ENCODE measurements at places on chromosomes 12 and 14.

GRCh38 chr12:104734541-104735095 lies 223.5 kb downstream of the SLC41A2 start:
- DNase-seq: no peak

DNA sequence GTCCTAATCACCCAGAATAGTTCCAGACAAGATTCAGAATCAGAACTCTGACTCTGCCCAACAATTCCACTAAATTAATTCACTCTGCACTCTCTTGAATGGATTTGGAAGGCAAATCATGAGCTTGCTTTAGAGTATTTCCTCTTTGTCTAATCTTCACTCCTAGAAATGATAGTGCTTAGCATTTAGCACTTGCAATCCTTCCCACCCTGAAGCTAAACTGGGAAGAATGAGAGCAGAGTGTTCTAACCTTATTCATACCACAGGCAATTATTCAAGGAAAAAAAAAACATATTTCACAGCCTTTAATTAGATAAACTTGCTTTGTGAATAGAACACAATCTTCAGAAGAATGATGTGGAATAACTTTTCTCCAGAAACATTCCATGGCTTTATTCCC lies 264.6 kb downstream of the PAWR start:
- DNase-seq: no peak

GRCh38 chr12:50066402-50066801 lies 9.0 kb downstream of the ASIC1 start:
- no peak for DNase-seq

DNA sequence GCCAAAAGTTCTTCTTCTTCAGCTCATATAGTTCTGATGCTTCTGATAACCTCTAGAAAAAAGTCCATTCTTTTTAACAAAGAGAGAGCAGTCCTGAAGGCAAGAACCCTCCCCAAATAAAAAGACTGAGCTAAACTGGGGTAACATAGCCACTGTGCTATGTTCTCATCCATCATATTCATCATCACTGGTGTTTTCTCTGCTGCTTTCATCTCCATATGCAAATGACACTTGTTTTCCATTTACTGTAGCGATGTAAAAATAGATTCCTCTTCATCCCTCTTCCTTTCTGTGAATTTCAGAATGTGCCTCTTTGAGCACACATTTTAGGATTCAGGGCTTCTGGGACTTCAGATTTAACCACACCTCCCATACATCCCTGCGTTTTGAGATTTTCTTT lies 44.9 kb downstream of the GSC start:
- no peak for DNase-seq

- DNase-seq: no peak
Measured at GRCh38 chr12:12691549-12691948, 4.4 kb downstream of the GPR19 start.

DNA sequence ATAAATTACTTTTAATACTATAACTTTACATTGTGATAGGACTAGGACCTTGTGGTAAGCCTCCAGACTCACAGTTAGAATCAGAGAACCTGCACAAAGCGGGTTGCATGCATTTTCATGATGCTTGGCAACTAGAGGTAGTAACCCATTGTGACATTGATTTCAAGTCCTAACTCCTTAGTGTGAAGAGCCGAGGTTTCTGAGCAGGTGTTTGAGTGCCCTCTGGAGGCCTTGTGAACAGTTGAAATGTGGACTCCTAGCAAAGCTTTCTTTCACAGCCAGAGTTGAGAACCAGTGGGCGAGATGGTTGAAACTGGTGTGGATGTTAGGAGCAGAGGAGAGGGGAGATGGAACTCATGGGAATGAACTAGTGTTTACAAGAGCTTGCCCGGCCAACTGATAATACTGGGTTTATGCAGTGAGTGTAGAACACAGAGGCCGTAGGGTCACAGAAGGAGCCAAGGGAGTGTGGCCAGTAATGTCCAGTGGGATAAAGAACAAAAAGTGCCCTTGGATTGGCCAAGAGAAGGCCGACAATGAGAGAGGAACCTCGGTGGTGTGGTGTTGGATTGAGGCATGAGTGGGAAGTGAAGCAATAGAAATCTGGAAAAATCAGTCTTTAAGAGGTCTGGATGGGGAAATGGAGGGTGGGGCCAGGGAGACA lies 10.9 kb downstream of the ZNF664 start:
- DNase-seq: peak; percentile 69

GRCh38 chr12:50529345-50529744 lies 24.6 kb downstream of the DIP2B start:
- DNase-seq: no peak

GRCh38 chr14:20002319-20002718 lies 356 bp downstream of the OR4Q2 start:
- no peak for DNase-seq

DNA sequence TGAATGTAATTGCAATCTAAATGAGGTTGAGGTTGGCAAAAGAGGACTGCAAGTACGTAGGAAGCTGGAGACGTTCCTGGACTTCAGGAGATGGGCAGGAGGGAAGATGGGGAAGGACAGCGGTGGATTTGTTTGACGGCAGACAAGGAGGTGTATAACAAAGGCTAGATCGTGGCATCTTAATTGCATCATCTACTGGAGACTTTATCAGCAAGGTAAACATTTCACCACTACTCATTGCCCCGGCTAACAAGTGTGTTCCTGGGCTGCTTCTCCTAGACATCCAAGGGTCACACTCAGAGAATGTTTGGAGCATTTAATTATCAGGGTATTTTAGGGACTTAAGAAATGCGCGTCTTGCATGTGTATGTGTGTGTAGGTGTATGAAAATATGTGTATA lies 128.5 kb downstream of the KCNK10 start:
- no peak for DNase-seq

GRCh38 chr14:68627050-68627867 lies 165.6 kb downstream of the ZFP36L1 start:
- DNase-seq: no peak

GRCh38 chr14:88045705-88046104 lies 40.8 kb downstream of the GPR65 start:
- DNase-seq: no peak

DNA sequence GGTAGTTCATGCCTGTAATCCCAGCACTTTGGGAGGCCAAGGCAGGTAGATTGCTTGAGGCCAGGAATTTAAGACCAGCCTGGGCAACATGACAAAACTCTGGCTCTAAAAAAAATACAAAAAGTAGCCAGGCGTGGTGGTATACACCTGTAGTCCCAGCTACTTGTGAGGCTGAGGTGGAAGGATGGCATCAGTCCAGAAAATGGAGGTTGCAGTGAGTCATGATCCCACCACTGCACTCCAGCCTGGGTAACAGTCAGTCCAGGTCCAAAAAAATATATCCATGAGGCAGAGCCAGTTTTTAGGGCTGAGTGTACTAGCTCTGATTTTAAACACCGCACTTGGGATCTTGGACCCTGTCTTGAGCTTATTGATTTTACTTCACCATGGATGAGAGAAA lies 30.6 kb upstream of the FICD start:
- no peak for DNase-seq

- no peak for DNase-seq
Measured at GRCh38 chr12:40646456-40646855, 45.8 kb upstream of the CNTN1 start.

DNA sequence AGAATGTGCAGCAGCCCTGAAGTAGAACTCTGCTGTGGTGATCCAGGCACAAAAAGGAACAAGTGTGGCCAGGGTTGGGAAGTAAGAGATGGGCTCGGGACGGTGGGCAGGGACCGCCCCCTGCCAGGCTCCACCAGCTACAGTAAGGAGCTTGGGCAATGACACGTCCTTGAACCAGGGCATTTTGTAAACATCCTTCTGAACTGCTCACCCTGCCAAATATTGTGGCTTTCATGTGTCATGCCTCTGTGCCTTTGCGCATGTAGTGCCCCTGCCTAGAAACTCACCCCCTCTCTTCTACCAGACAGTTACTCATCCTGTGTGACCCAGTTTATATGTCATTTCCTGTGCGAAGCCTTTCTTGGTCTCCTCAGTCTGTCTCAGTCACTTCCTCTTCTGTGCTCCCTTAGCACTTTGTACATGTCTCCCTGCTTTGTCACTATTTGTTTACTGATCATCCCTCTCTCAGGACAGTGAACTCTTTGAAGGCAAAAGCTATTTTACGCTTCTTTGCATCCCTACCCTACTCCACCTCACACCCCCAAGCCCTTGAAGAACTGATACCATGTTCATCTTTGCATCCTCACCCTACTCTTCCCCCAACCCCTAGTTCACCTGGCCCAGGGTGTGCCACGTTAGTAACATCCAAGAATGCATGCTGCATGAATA lies 108.9 kb upstream of the PLEKHG7 start:
- DNase-seq: peak; percentile 95

- DNase-seq: no peak
Measured at GRCh38 chr12:26699237-26699636, 133.8 kb downstream of the ITPR2 start.

- DNase-seq: no peak
Measured at GRCh38 chr14:20428010-20428365, 8.0 kb downstream of the KLHL33 start.

GRCh38 chr12:47742253-47742825 lies 16.3 kb downstream of the RAPGEF3 start:
- DNase-seq: peak; percentile 76

DNA sequence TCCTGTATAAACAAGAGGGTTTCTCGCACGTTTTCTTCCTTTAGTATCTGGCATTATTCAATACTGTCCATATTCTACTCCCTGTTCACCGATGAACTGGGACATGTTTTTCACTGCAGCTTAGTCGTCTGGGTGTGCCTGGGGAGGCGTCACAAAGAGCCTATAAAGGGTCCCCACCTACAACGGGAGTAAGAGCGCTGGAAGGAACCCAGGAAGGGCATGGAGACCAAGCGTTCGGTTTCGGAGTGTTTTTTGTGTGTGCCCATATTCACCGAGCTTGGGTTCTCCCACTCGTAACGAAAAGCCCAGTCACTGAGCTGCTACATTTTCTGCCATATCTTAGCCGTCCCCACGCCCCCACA lies 592 bp upstream of the USP15 start:
- no peak for DNase-seq

DNA sequence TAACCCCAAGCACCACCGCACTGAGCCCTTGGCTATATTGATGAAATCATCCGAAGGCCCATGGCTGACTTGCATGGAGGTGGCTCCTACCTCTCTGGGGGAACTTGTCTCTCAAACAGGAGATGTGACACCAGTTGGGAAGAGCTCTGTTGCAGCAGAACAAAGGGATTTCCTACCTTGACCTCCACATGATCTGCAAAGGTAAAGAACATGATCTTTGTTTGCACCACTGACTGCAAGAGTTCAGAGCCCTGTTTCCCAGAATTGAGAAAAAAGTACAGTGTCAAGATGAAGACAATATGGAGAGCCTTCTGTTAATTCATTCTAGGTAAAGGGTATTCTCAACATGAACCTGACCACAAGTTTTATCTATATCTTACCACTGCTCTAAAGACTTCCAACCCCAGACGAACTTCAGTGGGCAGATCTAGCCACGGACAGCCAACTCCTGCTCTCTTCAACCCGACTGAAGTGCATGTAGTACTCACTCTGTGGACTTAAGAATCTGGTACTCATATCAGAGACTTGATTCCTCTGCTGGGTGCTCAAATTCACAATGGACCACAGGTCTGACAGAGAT lies 32.1 kb downstream of the ZFYVE26 start:
- no peak for DNase-seq

GRCh38 chr14:34043627-34044372 lies 92.9 kb upstream of the EGLN3 start:
- peak; percentile 80 for DNase-seq

DNA sequence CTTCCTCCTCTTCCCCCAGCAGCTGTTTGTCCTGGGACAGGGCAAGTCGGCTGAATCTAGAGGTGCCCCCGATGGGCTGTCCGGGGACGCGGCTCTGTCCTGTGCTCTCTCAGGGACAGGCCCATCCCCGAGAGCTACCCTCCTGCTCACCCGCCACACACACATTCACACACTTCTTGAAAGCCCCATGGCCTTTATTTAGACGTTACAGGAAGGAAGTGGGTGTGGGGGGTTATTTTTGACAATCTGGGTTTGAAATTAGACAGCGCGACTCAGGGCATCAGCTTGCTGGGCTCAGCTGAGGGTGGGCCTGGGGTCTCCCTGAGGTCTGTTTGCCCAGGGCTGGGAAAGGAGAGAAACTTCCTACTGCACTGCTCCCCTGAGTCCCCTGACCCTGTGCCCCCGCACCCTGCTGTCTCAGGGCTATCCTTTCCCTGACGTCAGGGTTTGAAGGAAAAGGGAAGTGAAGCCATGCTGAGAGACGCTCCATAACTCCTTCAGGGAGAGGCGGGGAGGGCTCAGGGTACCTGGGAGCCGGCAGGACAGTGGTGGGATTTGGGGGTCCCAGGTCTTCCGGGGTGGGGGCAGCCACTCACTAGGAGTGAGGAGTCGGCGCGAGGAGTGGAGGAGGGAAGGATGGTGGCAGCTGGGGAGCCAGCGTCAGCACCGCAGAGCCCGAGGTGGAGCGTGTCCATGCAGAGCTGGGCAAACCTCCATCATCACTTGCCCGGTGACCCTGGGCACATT lies 8.1 kb downstream of the PTPN6 start:
- peak; percentile 91 for DNase-seq

DNA sequence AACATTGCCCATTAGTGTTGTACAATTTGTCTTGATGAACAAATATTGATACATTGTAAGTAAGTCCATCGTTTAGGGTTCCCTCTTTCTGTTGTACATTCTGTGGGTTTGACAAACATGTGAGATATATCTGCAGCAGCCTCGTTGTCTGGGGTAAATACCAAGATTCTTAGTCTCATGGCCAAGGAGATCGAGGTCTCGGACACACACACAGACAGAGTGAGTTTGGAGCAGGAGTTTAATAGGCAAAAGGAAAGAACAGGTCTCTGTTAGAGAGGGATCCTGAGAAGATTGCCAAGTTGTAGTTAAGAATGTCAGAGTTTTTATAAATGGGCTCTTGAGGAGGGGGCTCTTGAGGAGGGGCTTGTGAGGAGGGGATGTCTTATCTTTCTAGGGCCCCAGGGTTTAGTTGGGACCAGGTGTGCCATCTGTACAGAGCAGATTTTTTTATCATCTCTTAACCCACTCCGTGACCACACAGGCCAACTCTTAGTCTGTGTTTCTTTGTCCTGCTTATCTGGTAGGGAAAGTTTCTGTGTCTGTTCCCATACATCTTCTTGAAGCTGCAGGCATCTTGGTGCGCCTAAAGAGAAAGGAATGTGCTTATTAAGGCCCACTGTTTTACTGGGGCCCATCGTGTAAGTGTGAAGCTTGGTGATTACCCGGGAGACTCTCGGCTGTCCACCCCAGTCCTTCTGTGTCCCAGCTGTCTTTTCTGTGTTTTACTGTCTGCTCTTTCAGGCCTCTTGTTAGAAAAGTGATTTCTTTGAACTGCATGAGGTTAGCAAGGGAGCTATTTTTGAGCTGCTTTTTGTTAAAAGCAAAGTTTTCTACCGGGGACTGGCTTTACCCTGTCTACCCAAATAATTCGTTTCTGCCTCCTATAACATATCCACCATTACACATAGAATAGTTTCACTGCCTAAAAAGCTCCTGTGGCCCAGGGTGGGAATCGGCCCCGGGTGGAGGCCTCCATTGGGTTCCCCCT lies 22.4 kb upstream of the CLEC2D start:
- DNase-seq: no peak

- no peak for DNase-seq
Measured at GRCh38 chr14:65117769-65118745, 15.7 kb upstream of the MAX start.

All from CD4-positive, alpha-beta T cell treated with Interleukin-21 for 1 hour (primary cell).